ENCODE measurements at places on chromosomes 7 and 10.

DNA sequence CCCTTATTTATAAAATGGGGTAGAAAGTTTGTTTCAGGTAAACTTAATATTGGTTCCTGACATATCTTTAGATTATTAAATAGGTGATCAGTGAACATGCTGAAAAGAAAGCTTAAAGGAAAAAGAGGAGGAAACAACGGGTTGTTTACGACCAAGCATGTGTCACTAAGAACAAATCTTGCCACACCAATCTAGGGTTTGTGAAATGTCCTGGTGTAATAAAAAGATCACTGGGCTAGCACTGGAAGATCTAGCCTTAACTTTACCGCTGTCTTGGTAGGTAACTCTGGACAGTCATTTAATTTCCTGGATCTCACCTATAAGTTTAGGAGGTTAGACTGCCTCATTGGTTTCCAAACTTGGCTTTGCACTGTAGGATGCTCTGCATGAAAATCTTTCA, 19.0 kb downstream of the VPS26A start:
- DNase-seq, result no peak

DNA sequence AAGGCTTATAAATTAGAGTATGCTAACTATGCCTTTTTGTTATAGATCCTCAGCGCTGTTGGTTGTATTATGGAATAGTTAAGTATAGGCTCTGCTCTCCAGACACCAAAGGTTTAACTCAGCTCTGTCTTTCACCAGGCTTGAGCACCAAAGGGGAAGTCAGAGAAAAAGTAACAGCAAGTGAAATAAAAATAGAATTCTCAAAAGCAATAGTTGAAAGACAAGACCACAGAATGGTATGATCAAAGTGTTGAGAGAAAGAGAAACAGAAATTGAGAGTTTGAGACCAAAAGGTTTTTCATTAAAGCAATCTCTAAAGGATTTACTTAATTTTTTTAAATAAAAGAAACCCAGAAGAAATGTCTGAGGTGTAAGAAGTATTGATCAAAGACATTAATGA, 529.8 kb upstream of the C7orf33 start:
- no peak for DNase-seq

DNA sequence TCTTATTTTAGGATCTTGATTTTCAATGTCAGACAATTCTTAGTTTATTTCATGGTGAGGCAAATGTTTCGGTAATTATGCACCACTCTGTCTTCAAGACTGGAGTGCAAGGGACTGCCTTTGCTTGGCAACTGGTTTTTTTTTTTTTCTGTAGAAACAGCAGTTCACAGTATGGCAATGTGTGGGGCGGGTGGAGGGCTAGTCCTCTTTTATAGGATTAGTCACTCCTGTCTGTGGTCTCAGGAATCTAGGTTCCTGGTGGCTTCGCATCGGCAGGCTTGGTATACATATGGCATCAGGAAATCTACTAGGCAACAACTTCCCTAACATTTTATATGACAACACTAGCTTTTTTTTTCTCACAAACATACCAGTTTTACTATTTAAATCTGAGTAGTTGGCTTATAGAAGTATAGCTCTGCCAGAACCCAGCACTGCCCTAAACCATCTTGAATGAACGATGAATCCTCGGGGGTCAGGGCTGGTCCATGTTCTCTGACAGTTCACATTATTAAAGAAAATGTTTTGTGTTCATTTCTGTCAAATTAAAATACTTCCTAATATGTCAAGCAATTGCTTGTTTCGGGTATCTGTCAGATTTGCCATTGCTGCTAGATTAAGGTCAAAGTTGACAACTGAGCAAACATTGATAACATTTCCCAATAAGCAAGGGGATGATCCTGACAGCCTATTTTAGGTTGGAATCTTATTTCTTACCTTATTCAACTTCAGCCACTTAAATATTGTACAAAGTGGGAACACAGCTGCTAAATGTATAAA, 289.7 kb upstream of the VSTM2A start:
- DNase-seq, result no peak

DNA sequence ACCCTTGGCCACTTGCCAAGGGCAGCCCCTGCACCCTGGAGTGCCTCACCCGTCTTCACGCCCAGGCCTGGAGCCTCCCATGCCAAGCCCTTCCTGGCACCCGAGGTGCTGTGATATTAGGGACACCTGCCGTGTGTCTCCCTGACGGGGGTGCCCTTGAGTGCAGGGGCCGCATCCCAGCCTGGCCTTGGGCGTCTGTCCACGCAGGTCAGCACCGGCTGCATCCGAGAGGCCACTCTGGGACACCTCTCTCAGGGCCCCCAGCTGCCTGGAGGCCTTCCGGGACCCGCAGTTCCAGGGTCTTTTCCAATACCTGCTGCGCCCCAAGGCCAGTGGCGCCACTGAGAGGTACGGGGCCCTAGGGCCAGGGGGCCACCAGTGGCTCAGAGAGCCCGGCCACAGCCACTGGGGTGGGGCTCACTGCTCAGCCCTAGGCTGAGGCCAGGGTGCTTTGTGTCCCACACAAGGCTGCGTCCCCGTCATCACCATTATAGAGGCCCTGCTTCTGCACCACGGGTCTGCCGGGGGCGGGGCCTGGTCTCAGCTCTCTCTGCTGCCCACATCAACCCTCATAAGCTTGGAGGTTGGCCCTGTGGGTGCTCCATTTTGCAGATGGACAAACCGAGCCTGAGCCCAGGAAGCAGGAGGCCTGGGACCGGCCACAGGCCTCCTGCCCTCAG, 12.7 kb downstream of the AP5Z1 start:
- DNase-seq, result no peak

DNA sequence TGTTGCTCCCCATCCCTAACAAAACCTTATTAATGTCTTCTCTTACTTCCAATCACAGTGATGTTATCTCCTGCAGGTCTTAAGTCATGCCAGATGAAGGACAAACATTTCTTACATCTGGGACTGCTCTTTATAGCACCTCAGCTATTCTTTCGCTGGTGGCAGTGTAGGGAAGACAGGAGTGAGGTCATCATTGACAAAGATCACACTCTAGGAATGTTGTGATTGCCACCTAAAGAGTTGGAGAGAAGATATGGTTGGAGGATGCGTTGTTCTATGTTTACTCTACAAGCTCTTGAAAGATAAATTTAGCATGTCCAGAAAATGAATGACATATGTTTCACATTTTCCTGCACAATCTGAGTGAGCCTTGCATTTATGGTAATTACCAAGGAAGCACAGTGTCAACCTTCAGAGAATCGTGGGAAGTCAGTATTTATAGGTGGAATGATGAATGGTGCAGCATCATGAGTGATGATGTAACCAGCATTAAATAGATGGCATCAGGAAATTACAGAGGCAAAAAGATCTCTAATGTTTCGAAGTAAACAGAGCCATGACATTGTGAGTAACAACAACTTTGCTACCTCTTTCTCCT, 188.1 kb upstream of the STEAP1 start:
- DNase-seq, result no peak

DNA sequence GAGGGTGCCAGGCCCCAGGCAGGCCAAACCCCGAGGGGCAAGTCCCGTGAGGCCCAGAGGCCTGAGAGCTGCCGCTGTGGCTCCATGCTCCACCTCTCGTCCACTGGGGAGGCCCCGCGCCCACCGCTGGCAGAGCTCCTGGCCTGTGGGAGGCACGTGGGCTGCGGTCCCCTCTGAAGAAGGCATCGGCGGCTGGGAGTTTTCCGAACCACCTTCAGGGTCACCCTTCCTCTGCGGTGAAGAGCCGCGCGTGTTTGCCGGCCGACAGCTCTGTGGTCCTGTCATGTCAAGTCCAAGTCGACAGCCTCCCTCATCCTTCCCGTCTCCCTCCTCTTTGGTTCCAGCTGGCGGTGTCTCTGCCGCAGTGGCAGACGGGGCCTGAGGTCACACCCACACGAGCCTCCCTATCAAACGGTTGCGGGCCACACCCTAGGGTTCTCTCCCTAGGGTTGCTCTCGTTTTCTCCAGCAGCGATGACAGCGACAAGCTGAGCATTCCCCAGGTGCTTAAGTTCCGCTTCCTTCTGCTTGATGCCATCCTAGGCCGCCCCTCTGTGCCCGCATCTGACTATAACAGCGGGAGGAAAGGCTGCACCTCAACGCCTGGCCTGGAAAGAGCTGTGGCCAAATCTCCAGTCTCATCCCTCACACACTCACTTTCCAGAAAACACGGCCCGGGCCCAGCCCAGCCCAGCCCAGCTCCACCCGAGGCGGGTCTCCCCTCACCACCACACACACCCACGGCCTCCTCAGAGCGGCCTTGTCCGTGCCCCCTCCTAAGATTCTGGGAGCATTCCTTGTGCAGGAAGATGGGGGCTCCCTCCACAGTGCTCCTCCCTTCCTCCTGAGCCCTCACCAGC, 185.0 kb downstream of the ELFN1 start:
- DNase-seq, result no peak

GRCh38 chr10:7157091-7157490, 253.7 kb downstream of the SFMBT2 start:
- DNase-seq, result no peak

- DNase-seq, result no peak
Observed at GRCh38 chr10:111440501-111440900, 363.7 kb downstream of the ADRA2A start.

DNA sequence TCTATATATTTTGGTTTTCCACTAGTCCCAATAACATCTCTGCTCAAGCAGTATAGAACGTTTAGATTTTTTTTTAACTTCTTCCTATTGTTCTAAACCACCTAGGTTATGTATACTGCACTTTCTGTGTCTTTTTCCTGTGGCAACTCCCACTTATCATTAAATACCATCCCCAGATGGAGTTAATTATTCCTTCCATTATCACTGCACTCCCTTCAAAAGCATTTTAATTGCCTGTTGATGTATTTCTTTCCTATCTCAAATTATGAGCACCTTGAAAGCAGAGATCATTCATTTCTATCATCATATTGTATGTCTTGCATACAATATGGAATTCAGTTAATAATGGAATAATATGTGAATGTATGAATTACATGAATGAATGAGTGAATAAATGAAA, 148.0 kb downstream of the HGF start:
- DNase-seq, result no peak

DNA sequence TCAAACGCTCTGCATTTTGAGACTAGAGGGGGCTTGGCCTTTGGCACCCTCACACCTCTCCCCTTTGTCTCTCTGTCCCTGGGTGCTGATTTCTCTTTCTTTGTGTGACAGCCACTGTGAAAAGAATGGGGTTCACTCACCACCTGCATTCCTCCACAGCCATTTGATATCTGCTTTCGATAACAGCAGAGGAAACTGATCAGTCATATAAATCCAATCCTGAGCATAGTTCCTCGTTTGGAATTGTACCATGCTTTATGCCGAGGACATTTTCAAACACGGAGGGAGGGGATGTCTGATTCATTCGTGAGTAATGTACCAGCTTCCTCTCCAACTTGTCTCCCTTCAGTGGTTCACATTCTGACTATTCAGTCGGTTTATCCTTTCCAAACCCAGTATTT, 15.8 kb downstream of the MET start:
- DNase-seq, result no peak

DNA sequence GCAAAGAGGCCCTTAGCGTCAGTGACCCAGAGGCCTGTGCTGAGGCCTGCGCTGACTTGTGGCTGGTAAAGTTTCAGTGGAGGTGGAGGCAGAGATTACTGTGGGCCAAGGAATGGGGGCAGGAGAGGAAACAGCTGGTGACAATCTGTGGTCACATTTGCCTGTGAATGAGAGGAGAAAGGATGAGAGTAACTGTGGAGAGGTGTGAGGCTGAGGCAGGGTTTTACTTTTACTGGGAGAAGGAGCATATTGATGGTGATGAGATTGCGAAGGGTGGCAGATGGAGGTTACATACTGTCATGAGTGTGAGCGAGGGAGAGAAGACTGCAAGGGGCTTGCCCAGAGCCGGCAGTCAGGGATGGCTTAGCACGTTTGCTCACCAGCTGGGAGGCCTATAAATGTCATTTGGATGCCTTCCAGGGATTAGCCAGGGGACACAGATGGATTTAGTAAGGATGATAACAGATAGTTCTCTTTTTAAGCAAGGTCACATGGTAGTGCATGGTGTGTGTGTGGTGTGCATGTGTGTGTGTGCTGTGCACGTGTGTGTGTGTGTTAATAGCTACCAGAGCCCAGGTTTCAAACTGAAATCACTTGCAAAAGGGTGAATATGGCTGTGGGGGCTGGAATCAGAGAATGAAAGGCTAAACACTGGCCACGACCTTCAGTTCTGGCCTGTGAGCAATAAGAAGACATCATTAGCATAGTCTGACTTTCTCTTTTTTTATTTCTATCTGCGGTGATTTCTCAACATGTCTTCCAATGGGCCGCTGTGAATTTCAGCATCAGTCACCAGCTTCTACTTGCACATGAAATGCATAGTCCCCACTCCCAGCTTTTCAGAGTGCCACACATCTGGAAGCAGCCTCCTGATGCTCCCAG, 291.5 kb upstream of the ZNF32 start:
- DNase-seq, result no peak

- peak; percentile 4 for DNase-seq
Observed at GRCh38 chr10:60820093-60820754, 41.9 kb downstream of the CDK1 start.

DNA sequence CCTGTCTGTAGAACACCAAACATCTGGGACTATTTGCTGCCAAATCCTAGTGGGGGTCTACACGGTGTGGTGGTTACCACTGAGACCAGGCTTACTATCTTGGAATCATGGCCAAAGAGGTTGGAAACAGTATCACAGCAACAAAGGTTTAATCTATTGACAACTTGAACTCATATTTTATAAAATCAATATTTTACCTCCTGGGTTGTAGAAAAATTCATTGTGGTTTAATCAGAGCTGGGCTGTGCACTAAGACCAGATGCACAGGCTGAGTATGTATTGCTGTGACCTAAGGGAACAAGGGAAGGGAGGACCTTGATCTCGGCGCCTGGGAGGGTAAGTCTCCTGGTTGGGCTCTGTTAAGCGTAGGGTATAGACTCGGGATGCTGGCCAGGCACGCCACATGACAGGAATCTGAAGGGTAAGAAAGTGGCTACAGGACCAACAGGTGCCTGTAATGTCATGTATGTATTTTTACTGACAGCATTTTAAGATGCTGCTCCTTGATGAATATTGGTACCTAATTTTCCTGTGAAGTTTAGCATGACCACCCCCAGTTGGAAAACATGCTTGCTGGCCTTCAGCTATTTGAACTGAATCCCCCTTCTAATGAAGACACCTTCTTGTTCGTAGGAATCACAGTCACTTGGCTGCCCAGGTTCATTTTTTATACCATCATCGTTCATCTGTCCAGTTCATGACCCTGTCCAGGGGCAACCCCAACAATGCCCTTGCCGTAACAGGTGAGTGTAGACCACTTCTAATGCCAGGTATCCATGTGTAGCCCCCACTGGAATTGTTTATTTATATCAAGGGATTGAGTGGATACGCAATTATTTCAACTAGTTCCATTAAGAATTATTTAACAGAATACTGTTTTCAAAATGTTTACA, 79.5 kb downstream of the EZH2 start:
- DNase-seq, result no peak

DNA sequence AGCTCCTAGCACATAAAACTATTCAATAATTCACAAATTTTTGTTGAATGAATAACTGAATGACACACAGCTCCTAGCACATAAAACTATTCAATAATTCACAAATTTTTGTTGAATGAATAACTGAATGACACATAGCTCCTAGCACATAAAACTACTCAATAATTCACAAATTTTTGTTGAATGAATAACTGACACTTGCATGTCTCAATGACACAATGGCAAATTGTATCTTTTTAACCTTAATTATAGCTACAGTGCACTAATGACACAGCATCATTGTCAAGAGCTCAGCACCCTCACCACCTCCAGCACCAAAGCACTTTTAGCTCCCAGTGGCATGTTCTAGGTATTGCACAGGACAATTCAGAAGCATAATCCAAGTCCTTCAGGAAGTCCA, 131.6 kb downstream of the PDE1C start:
- DNase-seq, result no peak

GRCh38 chr7:150851492-150852370, 586 bp upstream of the AOC1 start:
- DNase-seq, result no peak

Measured in T-helper 2 cell treated with Interferon-gamma antibody and Interleukin-4, amounts not matched to agents 5 μg/mL and 100 μg/mL, for 36 hours (primary cell).